ENCODE measurements at places on chromosomes 6 and 20.
A peak's percentile ranks its signal among the peaks of the same experiment; 100 is the strongest.

GRCh38 chr6:126701676-126702560 lies 362.0 kb downstream of the CENPW start:
- no peak for DNase-seq

- DNase-seq, result peak; percentile 16
Measured at GRCh38 chr20:41275301-41275731, 42.2 kb downstream of the ZHX3 start.

- DNase-seq, result no peak
Measured at GRCh38 chr6:116971959-116972358, 94.9 kb downstream of the RFX6 start.

DNA sequence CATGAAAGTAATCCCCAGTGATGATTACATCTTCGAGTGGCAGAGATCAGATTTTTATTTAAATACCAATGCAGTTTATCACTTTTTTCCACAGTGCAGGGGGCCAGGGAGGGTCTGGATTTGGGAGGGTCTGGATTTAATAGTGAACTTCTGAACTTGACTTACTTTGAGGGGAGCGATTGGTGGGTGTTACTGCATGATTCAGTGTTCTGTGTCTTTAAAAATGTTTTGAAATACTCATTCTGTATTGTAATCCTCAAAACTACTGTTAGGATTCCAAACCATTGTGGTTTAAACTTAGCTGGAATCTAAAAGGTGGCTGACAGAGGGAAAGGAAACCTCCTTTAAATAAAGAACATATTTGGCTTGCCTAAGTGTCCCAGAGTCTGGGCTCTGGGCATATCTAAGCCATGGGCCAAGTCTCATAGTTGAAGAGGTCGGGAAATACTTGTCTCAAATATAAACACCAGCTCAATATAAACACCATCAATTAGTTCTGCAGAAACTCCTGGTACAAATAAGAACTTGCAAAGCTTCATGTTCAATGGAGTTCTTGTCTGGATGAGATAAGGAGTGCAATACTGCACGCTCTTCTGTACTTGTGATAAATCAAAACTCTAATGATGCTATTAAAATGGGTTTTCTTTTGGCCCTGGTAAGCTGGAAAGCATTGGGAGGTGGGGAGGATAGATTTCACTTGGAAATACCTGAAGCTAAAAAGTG lies 14.4 kb downstream of the JARID2 start:
- DNase-seq, result no peak

DNA sequence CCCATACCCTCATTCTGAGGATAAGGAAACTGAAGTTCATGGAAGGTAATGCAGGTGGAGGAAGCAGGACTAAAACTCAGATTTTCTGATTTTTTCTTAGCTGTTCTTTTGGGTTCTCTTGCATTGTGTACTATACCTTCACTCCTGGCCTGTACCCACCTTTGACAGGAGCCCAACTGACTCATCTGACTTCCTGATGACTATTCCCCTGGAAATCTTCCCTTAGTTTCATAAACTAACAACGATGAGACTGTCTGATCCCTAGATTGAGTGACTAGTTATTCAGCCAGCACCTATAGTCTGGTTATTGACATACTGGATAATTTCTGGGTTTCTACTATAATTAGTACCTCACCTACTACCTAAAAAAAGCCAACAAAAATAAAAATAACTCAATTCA lies 10.1 kb downstream of the CRYBG1 start:
- DNase-seq, result no peak

- no peak for DNase-seq
Measured at GRCh38 chr6:15429141-15430110, 183.6 kb downstream of the JARID2 start.

DNA sequence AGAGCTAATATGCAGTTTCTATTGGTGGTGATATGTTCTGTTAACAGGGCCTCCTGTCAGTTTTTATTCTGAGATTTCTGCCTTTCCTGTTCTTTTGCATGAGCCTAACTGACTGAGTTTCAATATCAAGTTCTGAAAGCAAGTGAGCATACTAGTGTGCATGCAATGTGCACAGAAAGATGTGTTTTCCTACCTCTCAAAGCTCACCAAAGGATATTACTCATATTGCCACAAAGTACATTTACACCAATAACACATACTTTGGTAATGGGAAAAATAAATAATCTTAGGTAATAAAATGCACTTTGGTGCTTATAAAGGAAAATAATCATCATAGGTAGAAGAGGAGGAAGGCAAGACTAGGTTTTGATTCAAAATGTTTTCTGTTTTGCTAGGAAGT lies 195.0 kb downstream of the KHDC1L start:
- no peak for DNase-seq
